ENCODE measurements at places on chromosomes 5 and 9.

GRCh38 chr9:78928625-78929405 is 631.9 kb downstream of the PSAT1 start:
- no peak for DNase-seq

DNA sequence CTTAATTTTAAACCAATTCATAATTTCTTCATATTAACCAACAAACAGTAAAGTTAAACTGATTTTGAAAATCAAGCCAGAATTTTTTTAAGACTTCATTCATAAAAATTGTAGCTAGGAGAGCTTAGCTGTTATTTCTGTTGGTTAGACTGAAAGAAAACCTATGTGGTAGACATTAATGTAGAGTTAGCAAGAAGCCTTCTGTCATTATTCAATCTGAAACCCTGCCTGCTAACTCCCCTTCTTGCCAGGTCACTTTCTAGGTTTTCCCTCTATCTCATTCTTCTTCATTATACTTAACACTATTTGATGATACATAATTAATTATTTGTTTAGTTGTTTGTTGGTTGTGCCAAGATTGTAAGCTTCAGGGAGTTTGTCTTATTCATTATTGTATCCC is 304.3 kb upstream of the MEF2C start:
- DNase-seq: no peak

DNA sequence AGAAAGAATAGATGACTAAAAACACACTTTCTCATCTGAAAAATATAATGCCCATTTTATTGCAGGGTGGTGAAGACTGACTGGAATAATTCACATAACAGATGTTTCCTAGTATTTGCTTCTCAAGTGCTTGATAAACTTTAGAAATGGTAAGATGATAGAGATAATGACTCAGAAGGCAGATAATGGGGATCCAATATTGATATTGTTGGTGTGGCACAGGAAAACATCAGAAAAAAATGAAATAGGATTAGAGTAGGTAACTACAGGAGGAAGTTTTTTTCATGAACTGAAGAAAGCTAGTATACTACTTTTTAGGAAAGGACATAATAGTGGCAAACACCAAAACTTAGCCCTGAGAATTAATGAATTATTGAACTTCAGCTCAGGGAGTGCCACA is 20.2 kb upstream of the F2RL2 start:
- DNase-seq: no peak

DNA sequence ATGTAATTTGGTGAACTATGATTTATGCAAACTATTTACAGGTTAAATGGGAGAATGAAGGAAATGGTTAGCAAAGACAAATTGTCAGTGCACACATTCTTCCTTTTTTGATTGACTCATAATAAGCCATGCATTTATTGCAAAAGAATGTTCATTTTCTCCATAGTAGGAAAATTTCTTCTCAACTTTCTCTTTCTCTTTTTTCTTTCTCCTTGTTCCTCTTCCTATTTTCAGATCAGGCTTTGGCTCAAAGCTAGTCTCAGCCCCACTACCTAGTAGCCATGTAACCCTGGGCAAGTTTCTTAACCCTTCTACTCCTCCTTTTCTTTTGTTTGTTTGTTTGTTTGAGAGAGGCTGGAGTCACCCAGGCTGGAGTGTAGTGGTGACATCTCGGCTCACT is 156.6 kb downstream of the PIK3R1 start:
- DNase-seq: no peak

GRCh38 chr5:157748760-157749461 is 5.4 kb downstream of the LSM11 start:
- DNase-seq: no peak

DNA sequence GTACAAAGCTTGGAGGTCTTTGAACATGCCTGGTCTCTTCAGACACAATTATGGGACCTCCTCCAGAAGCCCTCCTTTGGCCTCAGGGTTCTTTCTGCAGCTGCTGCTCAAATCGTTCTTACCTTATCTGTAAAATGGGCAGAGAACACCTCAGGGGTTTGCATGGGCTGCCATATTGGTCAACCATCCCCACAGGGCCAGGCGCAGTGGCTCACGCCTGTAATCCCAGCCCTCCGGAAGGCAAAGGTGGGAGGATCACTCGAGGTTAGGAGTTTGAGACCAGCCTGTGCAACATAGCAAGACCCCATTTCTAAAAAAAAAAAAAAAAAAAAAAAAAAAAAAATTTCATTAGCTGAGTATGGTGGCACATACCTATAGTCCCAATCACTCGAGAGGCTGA is 29.1 kb upstream of the TCF7 start:
- DNase-seq: no peak

DNA sequence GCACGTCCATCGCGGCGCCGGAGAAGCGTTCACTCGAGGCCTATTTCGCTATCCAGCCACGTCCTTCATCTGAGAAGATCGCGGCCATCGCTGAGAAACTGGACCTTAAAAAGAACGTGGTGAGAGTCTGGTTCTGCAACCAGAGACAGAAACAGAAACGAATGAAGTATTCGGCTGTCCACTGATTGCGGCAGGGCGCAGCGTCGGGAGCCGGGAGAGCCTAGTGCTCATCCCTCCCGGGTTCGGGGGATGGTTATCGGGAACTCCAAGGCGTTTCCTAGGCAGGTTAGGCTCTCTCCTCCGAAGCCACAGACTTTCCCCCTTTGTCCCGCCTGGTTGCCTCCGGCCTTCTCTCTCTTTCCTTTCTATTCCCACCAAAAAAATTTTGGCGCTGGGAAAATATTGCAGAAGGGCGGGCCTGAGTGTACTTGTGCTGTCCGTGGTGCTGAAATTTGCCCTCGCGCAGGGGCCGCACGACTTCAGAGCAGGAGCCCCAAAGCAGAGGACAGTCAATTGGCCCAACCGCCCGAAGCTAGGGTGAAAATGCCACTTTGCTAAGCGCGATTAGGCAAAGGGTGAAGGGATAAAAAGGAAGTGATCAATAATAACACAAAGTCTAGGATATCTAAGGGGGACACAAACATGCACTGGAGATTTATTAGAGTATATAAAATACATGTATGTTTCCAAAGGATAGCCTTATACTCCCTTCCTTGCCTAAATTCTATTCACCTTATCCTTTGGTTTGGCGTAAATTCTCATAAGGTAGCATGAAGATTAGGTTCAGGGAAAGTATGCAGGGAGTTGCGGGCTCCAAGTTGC is 1.8 kb downstream of the POU4F3 start:
- no peak for DNase-seq
